CD4-positive, alpha-beta T cell treated with Interleukin-10 for 1 hour (primary cell): ENCODE measurements at places on chromosomes 6 and 20.
A peak's percentile ranks its signal among the peaks of the same experiment; 100 is the strongest.

- DNase-seq = no peak
Observed at GRCh38 chr20:14384416-14385175, 47.2 kb upstream of the FLRT3 start.

DNA sequence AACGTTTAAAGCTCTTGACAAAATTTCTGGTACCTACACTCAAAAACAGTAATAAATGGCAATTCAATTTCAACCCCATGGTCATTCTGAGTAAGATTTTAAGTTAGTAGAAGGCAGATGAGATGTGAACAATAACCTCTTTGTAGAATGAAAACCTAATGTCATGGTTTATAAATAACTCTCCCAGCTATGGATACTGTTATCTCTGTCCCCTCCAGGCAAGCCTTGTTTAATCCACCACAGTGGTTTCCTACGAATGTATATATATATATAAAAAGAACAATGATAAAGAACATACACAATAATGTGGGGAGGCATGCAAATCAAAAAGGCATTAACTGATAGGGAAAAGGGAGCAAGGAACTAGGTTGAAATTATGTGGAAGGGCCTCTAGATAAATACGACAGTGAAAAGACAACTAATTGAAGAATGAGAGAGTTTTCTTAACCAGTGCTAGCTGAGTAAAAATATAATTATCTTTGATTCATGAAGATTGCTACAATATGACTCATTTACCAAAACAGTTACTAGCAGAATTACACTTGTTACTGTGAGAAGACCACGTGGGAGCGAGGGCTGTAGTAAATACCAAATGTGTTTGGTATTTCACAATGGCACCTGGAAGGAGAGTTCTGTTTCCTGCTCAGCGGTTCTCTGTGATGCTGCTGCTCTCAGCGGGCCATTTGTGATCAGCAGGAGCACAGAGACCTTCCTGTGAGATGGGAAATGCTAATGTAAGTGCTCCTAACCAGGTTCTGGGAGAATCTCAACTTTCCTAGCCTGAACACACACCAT is 173.7 kb downstream of the MBOAT1 start:
- DNase-seq = no peak

- DNase-seq = no peak
Observed at GRCh38 chr20:11686820-11687543, 230.7 kb upstream of the BTBD3 start.

DNA sequence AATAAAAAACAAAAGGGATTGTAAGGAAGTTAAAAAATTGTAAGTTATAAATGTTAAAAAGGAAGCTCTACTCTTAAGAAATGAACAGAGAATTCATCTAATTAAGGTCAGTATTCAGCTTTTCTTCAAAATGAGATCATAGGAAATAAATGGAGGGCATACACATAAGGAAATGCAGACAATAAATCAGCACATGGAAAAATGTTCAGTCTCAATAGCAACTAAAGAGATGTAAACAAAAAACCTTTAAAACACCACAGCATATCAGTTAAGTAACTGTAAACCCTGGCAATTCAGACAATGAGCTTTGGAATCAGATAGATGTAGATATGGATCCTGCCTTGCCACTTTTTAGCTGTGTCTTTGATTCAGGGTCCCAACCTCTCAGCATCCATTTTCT is 24.0 kb upstream of the CLIC5 start:
- DNase-seq = no peak

- DNase-seq = no peak
Observed at GRCh38 chr6:4814212-4814611, 38.0 kb downstream of the CDYL start.

- no peak for DNase-seq
Observed at GRCh38 chr6:39430871-39431523, 108.5 kb upstream of the KCNK16 start.

DNA sequence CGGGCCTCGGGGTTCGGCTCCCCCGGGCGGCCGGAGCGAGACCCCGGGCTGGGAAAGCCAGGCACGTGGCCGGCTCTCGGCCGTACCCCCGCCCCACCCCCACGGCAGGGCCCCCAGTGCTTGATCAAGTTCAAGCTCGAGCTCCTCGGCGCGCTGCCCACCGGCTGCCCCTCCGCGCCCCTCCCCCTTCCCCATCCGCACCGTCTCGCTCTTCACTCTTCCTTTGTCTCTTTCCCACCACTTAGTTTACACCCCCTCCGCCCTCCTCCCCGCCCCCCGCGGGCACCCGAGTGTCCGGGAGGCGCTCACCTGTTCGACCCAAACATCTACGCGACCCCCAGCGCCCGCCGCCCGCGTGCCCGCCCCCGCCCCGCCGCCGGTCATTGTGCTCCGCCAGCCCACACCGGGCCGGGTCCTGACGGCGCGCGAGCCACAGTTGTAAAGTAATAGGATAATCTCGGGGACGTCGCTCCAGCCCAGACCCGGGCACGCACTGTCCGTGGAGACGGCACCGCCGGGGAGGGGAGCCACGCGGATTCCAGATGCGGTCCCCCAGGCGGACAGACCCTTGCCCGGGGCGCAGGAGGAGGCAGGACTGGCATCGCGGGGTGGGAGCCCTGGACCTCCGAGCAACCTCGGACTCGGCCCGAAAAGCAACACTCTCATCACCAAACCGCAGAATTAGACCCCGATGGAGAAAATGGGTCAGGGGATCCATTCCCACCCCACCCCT is 100.7 kb downstream of the NOL4L start:
- DNase-seq = peak; percentile 19

GRCh38 chr6:157486572-157486971 is 105.6 kb downstream of the ZDHHC14 start:
- no peak for DNase-seq

GRCh38 chr20:19019734-19020364 is 192.6 kb upstream of the SLC24A3 start:
- no peak for DNase-seq

GRCh38 chr6:48144021-48144420 is 33.0 kb upstream of the PTCHD4 start:
- DNase-seq = no peak

DNA sequence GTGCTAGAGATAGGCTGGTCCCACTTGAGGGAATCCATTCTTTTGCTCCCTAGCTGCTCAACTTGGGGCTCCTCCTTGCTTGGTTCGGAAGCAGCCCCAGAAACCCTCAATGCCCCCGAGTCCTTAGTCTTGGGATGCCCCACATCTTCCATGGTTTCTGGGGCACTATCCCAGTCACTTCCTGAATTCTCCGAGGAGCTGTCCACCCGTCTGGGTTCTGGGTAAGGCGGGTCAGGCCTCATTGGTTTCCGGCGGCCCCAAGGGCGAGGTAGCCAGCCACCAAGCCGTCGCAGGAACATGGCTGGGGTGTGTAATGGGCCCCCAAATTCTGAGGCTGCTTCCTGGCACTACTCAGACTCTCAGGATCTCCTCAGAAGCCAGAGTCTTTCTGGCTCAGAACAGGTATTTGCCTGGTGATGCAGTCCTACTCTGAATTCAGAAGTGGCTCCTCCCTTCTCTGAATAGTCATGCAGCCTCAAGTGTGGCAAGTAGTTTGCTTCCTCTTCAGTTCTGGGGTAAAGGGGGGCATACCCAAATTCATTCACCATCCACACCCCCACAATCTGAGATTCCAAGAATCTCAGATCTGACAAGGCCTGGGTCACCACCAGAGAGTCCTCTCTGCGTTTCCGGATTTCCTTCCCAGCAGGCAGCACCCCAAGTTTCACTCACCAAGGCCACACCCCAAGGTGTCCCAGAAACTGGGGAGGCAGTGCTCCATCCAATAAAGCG is 763 bp downstream of the C6orf47 start:
- peak; percentile 47 for DNase-seq

GRCh38 chr6:36373368-36374019 is 14.0 kb downstream of the ETV7 start:
- DNase-seq = no peak

- no peak for DNase-seq
Observed at GRCh38 chr20:43408848-43409576, 48.7 kb upstream of the SRSF6 start.

DNA sequence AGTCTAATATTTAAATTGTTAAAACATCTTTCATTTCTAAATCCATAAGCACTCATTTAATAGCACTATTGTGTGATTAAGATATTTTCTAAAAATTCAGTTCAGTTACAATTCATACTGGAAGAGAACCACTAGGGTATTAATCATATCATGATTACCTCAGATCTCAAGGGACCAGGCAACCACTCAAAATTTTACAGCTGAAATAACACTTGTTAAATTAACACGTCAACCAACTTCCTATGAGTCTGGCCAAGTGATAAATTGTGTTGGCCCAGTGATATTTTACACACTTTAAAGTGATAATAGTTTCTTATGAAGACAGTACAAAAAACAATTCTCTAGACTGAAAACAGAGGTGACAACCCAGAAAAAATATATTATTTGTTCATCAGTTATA is 869.0 kb upstream of the ADGRB3 start:
- no peak for DNase-seq

DNA sequence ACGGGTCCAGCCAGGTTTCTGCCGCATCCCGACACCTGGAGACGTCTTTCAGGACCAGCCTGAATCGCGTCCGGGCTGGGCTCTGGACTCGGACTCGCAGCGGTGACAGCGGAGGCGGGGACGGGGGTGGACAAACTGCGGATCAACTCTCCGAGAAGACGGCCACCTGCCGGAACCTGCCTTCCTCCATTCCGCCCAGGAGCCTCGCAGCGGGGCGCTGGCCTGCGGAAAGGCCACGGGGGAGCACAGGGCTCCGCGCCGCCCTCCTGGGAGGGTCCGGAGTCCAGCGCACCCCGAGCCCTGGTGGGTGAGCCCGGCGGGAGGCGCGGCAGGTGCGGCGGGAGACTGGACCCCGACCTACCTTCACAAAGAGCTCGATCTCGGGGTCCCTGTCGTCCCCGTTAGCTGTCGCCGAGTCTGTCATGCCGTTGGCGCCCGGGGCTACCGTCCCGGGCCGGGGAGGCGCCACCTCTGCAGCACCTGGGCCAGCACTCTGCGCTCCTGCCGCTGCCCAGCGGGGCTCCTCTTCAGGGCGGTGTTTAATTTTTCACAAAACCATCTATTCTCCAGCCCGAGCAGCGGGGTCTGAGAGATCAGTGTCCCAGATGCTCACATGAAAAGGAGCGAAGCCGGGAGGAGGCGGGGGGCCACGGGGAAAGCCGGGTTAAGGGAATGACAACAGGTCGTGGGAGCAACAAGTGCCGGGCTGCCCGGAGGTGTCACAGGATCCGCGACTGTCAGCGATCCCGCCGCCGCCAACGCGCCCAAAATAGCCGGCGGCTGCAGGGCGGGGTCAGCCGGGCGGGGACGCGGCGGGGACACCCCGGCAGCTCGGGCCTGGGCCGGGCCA is at the start of gene CLIC5:
Gene CLIC5 (minus strand): TSS at position 742 of the 850 bp plus-strand sequence. CDS start 318 bp downstream, at position 424.
- DNase-seq = peak; percentile 41

- DNase-seq = no peak
Observed at GRCh38 chr20:60272790-60273189, 314.6 kb downstream of the CDH26 start.

- DNase-seq = no peak
Observed at GRCh38 chr6:13979284-13980171, 54.8 kb downstream of the RNF182 start.

- no peak for DNase-seq
Observed at GRCh38 chr6:106025655-106026054, 60.5 kb upstream of the PRDM1 start.

- no peak for DNase-seq
Observed at GRCh38 chr20:49103019-49103418, 56.9 kb downstream of the CSE1L start.

- DNase-seq = no peak
Observed at GRCh38 chr6:91087908-91088307, 501.0 kb upstream of the MAP3K7 start.

DNA sequence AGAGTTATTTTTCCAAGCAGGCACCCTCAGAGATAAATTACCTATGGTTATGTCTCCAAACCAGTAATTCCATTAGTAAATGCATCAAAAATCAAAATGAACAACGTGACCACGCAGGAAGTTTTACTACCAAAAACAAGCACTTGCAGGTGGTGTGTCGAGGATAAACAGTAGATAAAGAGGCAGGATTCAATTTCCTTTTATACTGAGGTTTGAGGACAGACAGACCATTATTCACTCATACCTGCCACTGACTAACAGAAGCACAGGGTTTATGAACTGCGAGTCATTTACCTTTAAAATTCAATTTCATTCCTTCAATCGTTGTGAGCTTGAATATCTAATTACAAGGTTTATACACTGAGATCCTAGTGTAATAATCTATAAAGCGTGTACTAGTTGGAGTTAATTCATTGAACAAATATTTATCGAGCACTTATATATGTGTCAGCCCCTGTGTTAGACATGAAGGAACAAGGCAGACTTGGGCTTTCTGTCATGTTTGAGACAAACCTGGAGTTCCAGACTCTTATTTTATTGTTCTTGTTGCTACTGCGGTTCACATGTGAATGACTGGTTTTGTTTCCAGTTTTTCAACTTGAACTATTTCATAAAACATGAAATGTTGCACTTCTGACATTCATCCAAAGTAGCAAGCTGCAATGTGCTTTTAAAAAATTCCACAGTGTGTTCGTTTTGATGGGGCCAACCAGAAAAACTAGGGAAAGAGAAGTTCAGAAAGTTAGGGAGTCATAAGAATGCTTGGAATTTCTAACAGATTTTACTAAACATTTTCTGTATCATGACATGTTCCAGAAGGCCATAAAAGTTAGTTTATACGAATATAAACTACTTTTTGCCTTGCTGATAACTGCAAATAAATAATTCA is 205.6 kb downstream of the UST start:
- DNase-seq = no peak

DNA sequence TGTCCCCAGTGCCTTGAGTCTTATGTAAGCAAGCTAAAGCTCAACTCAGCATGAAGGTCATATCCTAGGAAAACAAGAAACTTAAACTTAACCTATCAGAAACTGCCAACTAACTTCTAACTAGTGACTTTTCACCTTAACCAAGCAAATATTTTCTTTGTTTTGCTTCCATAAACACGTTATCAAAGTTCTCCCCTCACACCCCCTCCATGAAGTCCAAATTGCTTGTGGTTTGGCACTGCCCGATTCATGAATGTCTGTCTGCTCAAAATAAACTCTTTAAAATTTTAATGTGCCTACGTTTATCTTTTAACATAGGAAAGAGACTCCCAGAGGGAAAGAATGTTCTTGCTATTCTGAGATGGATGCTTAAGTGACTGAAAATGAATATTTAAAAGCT is 34.9 kb downstream of the GSTA2 start:
- DNase-seq = no peak

GRCh38 chr6:56708810-56709597 is 66.3 kb upstream of the DST start:
- DNase-seq = peak; percentile 17

GRCh38 chr20:10921491-10922010 is 247.8 kb upstream of the JAG1 start:
- no peak for DNase-seq

- no peak for DNase-seq
Observed at GRCh38 chr6:130070326-130070725, 51.9 kb downstream of the L3MBTL3 start.

DNA sequence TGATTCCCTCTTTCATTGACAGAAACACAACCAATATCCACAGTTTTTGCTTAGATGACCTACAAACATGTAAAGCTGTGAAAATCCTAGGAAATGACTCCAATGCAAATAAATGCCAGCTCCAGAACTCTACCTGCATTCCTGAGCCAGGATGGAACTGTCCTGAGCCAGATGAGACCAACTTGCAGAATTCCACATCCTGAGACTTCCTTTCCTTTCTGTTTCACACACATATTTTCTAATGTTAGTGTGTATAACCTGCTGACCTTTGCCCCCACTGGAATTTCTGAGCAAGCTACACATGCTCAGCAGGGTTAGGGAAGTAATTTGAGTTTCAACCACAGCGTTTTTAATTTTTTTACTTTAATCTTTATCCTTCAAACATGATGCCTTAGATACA is 69.6 kb upstream of the ADGRF1 start:
- no peak for DNase-seq

- DNase-seq = no peak
Observed at GRCh38 chr6:147849401-147850330, 341.2 kb downstream of the SAMD5 start.
